ENCODE measurements at places on chromosomes 1 and 21.

GRCh38 chr1:245337829-245338484 lies 183.2 kb downstream of the KIF26B start:
- DNase-seq, result peak; percentile 8

GRCh38 chr1:239169276-239169675 lies 217.1 kb upstream of the CHRM3 start:
- no peak for DNase-seq

DNA sequence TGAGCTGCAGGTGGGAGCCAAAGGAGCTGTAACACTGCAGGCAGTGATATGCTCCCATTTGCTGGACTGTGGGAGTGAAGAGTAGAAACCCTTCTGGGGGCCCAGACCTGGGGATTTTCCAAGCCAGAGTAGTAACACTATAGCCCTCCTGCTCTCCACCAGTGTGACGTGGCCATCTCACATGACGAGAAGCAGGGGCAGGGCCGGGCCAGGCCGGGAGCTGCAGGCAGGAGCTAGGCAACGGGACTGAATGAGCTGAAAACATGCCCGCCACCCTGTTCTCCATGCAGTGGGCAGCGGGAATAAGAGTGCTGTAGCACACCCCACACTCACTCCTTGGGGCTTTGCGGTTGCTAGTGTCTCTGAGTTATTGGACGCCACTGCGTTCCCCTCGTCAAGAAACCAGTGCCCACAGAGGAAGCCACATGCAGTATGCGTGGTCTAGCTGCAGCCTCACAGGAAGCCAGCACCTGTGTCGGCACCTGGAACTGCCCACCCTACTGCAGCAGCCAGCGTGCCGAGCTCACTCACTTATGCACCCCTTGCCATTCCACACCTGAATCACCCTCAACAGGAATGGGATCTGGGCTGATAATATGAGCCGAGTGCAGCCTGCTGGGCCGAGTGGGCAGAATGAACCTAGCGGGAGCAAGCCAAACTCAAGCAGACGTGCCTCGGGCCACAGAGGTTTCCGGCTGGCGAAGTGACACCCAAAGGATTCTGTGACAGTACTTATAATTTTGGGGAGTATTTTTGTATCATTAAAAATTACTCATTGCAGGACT lies 1389.6 kb downstream of the KCNT2 start:
- no peak for DNase-seq

- no peak for DNase-seq
Observed at GRCh38 chr1:35886577-35887431, 3.8 kb downstream of the AGO1 start.

DNA sequence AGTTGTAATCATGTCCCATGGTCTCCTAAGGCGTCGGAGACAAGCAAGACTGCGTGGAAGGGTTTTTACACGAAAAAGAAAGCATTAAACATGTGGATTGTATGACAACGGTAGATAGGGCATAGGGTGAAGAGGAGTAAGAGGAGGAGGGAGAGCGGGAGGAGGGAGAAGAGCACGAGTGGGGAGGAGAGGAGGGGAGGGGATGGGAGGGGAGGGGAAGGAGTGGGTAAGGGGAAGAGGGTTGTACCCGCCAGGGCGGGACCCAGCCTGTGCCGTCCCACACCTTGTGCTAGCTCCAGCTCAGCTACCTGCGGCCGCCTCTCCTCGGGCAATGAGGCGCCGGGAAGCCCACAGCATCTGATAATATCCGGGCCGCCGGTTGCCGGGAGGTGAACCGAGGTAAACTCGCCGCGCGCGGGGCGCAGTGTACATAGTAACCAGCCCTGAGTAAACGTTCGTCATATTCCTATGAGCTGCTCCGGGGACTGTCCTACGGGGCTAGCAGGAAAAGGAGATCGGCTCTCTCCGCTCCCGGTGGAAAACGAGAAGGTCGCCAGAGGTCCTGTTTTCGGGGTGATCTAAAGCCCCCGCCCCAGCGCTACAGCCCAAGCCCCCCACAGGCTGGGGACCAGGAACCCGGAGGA lies 449 bp upstream of the RCAN3 start:
- peak; percentile 94 for DNase-seq

- no peak for DNase-seq
Observed at GRCh38 chr1:247448107-247448791, 9.7 kb downstream of the OR2B11 start.

DNA sequence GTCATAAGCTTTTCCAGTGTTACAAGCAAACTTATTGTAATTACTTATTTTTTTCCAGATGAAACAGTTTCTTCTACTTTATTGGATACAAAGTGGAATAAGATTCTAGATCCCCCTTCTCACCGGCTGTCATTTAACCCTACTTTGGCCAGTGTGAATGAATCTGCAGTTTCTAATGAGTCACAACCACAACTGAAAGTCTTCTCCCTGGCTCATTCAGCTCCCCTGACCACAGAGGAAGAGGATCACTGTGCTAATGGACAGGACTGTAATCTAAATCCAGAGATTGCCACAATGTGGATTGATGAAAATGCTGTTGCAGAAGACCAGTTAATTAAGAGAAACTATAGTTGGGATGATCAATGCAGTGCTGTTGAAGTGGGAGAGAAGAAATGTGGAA lies 95.5 kb downstream of the ZFYVE9 start:
- DNase-seq, result no peak

- no peak for DNase-seq
Observed at GRCh38 chr1:111568160-111568647, 51.4 kb upstream of the RAP1A start.

- DNase-seq, result no peak
Observed at GRCh38 chr21:24693779-24694178, 913.5 kb downstream of the MRPL39 start.

GRCh38 chr21:21664871-21665270 lies 666.7 kb downstream of the NCAM2 start:
- no peak for DNase-seq

DNA sequence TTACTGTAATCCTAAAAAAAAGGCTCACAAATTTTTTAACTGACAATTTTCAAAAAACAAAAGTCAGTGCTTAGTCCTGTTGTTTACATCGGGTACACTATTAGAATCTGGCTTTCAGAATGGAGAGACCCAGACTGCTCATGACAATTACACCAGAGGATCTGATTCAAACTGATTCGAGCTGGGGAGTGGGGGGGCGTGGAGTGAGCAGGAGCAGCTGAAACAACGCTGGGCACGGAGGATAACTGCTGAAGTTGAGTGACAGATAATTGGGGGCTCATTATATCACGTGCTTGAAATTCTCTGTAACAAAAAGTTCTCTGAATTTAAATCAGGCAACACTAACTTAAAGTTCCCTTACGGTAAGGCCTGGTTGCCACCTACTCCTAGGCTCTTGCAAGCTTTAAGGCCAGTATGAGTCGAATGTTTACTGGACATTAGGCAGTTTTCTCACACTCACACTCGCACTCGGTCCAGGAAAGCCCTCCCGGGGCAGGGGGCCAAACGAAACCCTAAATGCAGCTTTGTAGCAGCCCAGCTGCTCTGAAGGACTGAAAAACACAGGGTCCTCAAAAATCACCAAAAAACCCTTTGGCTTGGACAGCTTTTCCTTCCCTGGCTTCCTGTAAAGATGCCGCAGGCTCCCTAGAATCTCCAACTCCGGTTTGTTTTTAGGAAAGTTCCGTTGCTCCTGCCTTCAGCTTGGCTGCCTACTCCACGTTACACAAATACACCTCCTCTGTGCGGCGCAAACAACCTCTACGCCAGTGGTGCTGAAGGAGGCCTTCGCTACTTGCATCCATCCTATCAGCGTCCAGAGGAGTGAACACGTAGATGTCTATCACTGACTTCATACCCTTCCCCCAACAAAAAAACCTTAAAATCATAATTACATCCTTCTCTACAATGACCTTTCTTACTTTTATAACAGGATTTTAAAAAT lies 42.9 kb downstream of the CAPZB start:
- no peak for DNase-seq

DNA sequence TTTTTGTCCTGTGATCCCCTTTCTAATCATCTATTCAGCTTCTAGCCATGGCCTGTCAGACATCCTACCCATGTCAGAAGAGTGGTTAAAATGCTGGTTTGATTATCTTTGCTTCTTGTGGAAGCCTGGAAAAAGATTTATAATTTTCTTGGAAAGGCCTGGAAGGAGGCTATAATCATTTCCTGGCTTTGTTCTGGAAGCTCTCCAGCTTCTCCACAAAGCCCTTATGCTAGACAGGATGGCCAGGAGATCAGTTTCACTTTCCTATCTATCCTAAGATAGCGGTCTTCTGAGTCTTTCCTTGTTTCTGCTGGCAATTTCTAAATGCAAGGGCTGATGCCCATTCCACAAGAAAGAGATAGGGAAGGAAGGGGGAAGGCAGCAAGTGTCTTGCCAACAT lies 90.9 kb upstream of the SLC44A3 start:
- DNase-seq, result no peak

DNA sequence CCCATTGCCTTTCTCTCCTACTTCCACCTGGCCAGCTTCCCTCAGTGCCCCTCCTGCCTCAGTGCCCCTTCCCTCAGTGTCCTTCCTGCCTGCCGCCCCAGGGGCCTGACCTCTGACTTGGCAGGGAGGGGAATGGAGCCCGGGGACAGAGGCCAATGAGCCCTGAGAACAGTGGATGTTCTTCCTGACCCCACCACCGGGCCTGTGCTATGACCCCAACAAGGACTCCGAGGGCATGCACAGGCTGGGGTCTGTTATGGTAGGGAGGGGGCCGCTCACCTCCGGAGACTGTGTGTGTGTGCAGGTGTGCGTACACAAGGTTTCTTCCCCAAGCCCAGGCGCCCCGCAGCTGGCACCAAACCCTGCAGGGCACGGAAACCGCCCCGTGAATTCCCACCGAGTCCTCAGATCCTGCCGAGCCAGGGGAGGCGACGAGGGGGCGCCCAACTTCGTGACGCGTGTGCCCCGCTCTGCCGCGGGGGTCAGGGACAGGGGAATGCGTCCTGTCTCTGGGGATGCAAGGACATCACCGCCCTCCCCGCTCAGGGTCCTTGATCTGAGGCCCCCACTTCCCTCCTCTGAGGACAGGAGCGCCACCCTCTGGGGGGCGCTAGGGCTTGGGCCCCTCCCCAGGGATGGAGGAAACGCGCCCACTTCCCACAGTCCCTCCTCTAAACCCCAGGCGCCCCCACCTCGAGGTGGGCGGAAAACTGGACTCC lies 766 bp downstream of the RAP1GAP start:
- no peak for DNase-seq

GRCh38 chr1:230109895-230110667 lies 43.0 kb downstream of the GALNT2 start:
- DNase-seq, result peak; percentile 54

- DNase-seq, result no peak
Observed at GRCh38 chr1:115725600-115725999, 42.9 kb downstream of the CASQ2 start.

- DNase-seq, result no peak
Observed at GRCh38 chr1:86708920-86709319, 4.5 kb downstream of the SH3GLB1 start.

- peak; percentile 14 for DNase-seq
Observed at GRCh38 chr1:221689138-221689537, 52.8 kb downstream of the DUSP10 start.

- DNase-seq, result no peak
Observed at GRCh38 chr1:44724296-44724954, 6.5 kb downstream of the RNU5D-1 start.
